Cortex of kidney (tissue), 1 donor: ENCODE measurements at places on chromosomes 5 and 9.

DNA sequence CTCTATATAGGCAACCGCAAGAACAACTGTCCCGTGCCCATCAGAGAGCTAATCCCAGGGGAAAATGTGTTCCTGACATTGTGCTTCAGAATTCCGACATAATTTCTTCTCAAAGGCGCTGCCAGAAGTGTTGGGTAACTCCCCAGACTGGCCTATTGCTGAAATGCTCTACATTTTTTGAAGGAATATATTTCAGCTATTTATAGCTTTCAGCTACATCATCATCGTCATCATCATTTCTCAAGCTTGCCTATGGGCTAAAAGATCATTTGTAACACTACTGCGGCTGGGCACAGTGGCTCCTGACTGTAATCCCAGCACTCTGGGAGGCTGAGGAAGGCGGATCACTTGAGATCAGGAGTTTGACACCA lies 49.7 kb downstream of the MYO10 start:
- DNase-seq, result no peak

GRCh38 chr5:169029037-169029436 lies 271.9 kb downstream of the SLIT3 start:
- DNase-seq, result no peak

GRCh38 chr5:81239613-81240012 lies 6.5 kb downstream of the CKMT2 start:
- no peak for DNase-seq

- no peak for DNase-seq
Measured at GRCh38 chr5:141135030-141135717, at the start of gene PCDHB5. Gene PCDHB5 (plus strand): TSS chr5:141135206. CDS start chr5:141135435, 229 bp downstream.
